ENCODE measurements at places on chromosomes 5 and 9. TPM values are rescaled to one million over a fixed set of nuclear protein-coding genes. Genes with fewer than 3 reads are reported as not detected.
A peak's percentile ranks its signal among the peaks of the same experiment; 100 is the strongest.

- H3K36me3 ChIP-seq: peaks cover 5% of the 10 kb centered on the region
- H3K4me3 ChIP-seq: no peak overlapping the region
- H3K4me1 ChIP-seq: no peaks in the 10 kb centered on the region
- no peak overlapping the region for H3K27ac ChIP-seq
Observed at GRCh38 chr5:54538156-54538555, 20.6 kb downstream of the SNX18 start.

DNA sequence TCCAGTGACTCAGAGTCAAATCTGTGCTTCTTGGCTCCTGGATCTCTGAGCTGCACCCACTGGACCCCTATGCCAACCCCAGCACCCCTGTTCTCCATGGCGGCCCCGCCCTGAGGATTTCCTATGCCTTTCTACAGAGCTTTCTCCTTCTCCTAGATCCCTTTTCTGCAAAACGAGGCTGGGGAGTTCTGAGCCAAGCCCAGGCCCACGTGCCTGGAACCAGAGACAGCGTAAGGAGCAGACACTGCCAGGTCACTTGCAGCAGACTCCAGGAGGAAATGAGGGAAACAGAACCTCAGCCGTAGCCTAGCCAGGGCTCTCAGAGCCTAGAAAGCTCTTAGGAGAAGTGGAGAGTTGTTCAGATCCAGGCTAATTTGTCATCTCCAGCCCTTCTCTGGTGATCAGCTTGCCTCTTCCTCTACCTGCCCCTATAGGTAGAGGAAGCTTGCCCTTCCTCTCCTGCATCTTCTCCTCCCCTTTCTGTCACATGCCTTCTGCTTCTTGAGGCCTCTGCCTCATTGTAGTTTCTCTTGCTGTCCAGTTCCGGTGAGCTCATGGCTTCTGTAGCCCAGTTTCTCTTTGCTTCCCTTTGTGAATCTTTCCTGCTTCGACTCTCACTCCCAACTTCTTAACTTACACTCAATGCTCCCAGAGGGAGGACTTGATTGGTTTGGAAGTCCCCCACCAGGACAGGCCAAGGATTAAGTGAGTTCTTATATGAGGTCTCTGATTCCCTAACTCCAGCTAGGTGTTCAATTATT is 163.4 kb downstream of the RGS3 start:
- H3K4me3 ChIP-seq: no peak overlapping the region
- H3K36me3 ChIP-seq: no peaks in the 10 kb centered on the region
- no peak overlapping the region for H3K27ac ChIP-seq
- H3K4me1 ChIP-seq: peaks cover 3% of the 10 kb centered on the region
- DNase-seq: peak; percentile 43

- H3K4me3 ChIP-seq: no peak overlapping the region
- DNase-seq: no peak
- H3K27me3 ChIP-seq: no peaks in the 10 kb centered on the region
- H3K36me3 ChIP-seq: no peaks in the 10 kb centered on the region
- no peaks in the 10 kb centered on the region for H3K4me1 ChIP-seq
Observed at GRCh38 chr9:37413311-37413710, 9.2 kb upstream of the GRHPR start.

PRRX2 gene
- total RNA-seq: 1.0 TPM

AIF1L gene
- 76.0 TPM for total RNA-seq

UGT3A2 gene
- total RNA-seq: 26.8 TPM

DNA sequence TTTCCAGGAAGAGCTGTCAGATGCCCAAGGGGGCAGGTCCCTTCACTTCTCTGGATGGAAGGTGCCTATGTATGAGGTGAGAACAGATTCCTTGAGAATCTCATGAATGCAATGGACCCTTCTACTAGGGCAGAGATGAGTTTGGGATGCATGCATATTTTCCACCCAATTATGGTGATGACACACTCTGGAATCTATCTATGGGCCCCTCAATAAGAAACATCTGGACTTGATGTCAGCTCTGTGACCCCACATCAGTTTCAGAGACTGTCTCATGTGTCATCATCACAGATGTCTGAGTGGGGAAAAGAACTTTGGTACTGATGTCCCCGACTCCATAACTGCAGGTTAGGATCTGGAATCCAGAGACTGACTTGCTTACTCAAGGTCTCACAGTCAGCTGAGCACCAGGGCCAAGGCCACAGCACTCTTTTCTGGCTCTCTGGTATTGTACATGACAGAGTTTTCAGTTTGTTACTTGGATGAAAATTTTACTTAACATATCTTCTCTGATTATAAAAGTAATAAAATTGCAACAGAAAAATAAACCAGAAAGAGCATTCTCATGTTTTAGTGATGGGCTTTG is 177.0 kb downstream of the DCP2 start:
- no peak for DNase-seq
- H3K36me3 ChIP-seq: peaks cover 74% of the 10 kb centered on the region
- peaks cover 46% of the 10 kb centered on the region for H3K4me1 ChIP-seq
- no peaks in the 10 kb centered on the region for H3K27me3 ChIP-seq
- no peak overlapping the region for H3K4me3 ChIP-seq
- no peak overlapping the region for H3K27ac ChIP-seq

GRCh38 chr9:134585021-134585561 is 56.5 kb upstream of the COL5A1 start:
- H3K27ac ChIP-seq: no peak overlapping the region
- H3K36me3 ChIP-seq: no peaks in the 10 kb centered on the region
- peak; percentile 24 for DNase-seq
- no peaks in the 10 kb centered on the region for H3K4me1 ChIP-seq
- no peaks in the 10 kb centered on the region for H3K27me3 ChIP-seq

DNA sequence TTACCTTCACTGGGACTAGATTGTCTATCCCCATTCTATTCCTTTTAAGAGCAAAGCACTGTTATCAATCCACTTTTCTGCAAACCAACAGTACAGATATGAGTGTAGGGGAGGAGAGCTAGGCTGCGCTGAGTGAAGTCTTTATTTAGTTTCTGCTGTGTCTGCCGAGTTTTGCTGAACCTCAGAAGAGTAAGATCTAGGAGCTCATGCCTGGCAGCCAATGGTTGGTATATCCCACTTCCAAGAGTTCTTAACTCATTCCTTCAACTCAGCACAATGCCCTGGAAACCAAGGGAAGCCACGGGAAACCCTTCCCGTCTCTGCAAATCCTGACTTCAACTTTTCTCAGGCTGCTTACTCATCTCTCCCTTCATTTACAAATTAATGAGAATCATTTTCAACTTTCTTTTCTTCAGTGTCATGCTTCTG is 58.0 kb upstream of the JAK2 start:
- H3K27me3 ChIP-seq: no peaks in the 10 kb centered on the region
- H3K36me3 ChIP-seq: no peaks in the 10 kb centered on the region
- peaks cover 6% of the 10 kb centered on the region for H3K4me1 ChIP-seq
- peak overlapping the region; percentile 58 for H3K4me3 ChIP-seq
- peak; percentile 65 for DNase-seq

GRCh38 chr9:124882231-124882630 is 20.3 kb downstream of the ARPC5L start:
- peaks cover 23% of the 10 kb centered on the region for H3K36me3 ChIP-seq
- no peak for DNase-seq
- no peaks in the 10 kb centered on the region for H3K27me3 ChIP-seq
- H3K4me1 ChIP-seq: peaks cover 2% of the 10 kb centered on the region

GRCh38 chr5:38433160-38433861 is 123.1 kb downstream of the LIFR start:
- peak overlapping the region; percentile 12 for H3K27ac ChIP-seq
- no peak for DNase-seq
- H3K27me3 ChIP-seq: peaks cover 82% of the 10 kb centered on the region

IRX1 gene
- 7.6 TPM for total RNA-seq

MLANA gene
- not detected for total RNA-seq

SKP1 gene
- 384 TPM for total RNA-seq

- H3K27me3 ChIP-seq: no peaks in the 10 kb centered on the region
- no peak for DNase-seq
- H3K36me3 ChIP-seq: peaks cover 23% of the 10 kb centered on the region
- no peaks in the 10 kb centered on the region for H3K4me1 ChIP-seq
- no peak overlapping the region for H3K27ac ChIP-seq
Observed at GRCh38 chr9:99808454-99808853, 13.2 kb upstream of the NR4A3 start.

GRCh38 chr5:3381206-3381825 is 214.3 kb upstream of the IRX1 start:
- H3K36me3 ChIP-seq: no peaks in the 10 kb centered on the region
- no peaks in the 10 kb centered on the region for H3K27me3 ChIP-seq
- DNase-seq: no peak
- H3K27ac ChIP-seq: no peak overlapping the region
